ENCODE measurements at places on chromosomes 7 and 10. TPM values are rescaled to one million over a fixed set of nuclear protein-coding genes. Genes with fewer than 3 reads are reported as not detected.

DNA sequence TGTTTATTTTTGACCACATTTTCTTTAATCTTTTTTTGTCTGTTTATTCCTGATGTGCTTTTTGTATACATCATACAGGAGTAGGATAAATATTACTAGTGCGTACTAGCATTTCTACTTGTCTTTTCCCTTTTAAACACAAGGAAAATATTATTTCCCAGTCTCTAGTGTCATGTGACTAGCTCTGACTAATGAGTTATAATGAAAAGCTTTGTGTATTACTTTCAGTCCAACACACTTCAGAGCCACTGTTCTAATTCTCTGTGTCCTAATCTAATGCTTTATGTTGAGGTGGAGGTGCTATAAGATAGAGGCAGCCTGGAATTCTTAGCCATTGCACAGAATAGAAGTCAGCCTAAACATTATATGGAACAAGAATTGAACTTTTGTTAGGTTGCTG, 65.0 kb upstream of the RAB18 start:
- no peaks in the 10 kb centered on the region for H3K36me3 ChIP-seq
- H3K4me1 ChIP-seq: no peaks in the 10 kb centered on the region
- DNase-seq: no peak
- H3K27me3 ChIP-seq: peaks cover 2% of the 10 kb centered on the region
- H3K4me3 ChIP-seq: no peak overlapping the region

DNA sequence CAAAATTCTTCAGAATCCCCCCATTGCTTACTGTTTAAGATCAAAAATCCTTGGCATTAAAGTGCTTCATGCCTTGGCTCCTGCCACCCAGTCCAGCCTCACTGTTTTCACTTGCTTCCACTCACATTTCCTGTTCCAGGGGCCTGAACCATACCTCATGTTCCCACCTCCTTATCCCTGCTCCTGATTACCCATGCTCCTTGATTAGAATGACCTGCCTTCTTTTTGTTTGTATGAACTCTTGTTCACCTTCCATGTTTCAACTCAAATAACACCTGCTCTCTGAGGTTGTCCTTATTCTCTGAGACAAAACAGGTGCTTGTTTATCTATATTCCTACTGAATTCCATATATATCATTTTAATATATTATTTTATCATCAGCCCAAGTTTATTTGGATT, 77.1 kb upstream of the VSTM2A start:
- no peaks in the 10 kb centered on the region for H3K27me3 ChIP-seq
- H3K4me3 ChIP-seq: no peak overlapping the region
- H3K4me1 ChIP-seq: no peaks in the 10 kb centered on the region

GRCh38 chr10:26837139-26837538, 23.6 kb downstream of the ABI1 start:
- H3K4me3 ChIP-seq: no peak overlapping the region
- no peak overlapping the region for H3K27ac ChIP-seq
- H3K27me3 ChIP-seq: no peaks in the 10 kb centered on the region
- DNase-seq: no peak

- no peaks in the 10 kb centered on the region for H3K27me3 ChIP-seq
- no peak overlapping the region for H3K27ac ChIP-seq
- no peak for DNase-seq
- H3K36me3 ChIP-seq: no peaks in the 10 kb centered on the region
These were observed 26.4 kb downstream of the PRF1 start for GRCh38 chr10:70575874-70576802.

DNA sequence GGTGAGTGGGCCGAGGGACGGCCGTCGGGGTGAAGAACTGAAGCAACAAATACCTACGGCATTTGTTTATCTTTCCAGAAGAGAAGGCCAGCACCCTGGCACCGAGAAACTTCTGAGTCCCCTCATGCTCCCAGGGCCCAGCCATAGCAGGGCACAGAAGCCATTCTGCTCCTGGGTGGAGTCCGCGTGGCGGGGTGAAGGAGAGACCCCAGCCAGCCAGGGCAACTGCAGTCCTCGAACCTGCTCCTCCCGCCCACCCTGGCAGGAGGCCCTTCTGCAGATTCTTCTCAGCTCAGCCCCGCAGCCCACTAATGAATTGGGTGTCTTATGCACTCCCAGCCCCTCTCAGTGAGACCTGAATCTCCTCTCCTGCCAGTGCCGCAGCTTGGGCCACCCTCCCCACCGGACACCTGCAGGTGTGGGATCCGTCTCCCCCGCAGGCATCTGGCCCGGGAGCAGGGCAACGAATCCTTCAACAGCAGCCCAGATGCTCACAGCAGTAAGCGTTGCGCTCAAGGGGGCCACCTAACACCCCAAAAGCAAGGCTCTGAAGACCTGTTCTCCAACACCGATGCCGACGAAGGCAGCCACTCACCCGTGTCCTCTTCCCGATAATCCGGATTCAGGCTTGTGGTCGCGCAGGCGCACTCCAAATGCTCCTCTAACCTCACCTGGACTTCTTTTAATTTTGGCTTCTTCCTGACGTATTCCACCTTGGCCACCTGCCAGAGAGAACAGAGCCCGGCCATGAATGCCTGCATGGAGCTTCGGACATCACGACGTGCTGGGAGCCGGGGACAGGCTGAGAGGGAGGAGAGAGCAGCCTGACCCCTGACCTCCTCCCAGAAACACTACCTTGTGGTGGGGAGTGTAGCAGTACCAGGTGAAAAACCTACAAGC, 18.9 kb downstream of the PDGFA start:
- no peaks in the 10 kb centered on the region for H3K27me3 ChIP-seq
- no peak overlapping the region for H3K4me3 ChIP-seq
- no peak for DNase-seq
- H3K36me3 ChIP-seq: peaks cover 73% of the 10 kb centered on the region
- H3K27ac ChIP-seq: peak overlapping the region; percentile 99
- peaks cover 55% of the 10 kb centered on the region for H3K4me1 ChIP-seq

DNA sequence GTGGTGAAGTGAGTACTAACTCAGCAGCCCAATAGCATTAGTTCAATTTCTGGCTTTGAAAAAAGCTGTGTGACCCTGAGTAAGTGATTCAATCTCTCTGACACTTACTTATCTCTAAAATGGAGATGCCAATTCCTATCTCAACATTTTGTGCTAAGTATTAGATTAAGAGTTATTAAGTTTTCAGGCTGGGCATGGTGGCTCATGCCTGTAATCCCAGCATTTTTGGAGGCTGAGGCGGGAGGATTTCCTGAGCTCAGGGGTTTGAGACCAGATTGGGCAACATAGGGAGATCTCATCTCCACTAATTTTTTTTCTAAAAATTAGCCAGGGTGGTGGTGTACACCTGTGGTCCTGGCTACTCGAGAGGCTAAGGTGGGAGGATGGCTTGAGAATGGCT, 109.5 kb downstream of the PRTFDC1 start:
- no peak overlapping the region for H3K4me3 ChIP-seq
- no peaks in the 10 kb centered on the region for H3K4me1 ChIP-seq
- DNase-seq: no peak
- H3K36me3 ChIP-seq: no peaks in the 10 kb centered on the region

DNA sequence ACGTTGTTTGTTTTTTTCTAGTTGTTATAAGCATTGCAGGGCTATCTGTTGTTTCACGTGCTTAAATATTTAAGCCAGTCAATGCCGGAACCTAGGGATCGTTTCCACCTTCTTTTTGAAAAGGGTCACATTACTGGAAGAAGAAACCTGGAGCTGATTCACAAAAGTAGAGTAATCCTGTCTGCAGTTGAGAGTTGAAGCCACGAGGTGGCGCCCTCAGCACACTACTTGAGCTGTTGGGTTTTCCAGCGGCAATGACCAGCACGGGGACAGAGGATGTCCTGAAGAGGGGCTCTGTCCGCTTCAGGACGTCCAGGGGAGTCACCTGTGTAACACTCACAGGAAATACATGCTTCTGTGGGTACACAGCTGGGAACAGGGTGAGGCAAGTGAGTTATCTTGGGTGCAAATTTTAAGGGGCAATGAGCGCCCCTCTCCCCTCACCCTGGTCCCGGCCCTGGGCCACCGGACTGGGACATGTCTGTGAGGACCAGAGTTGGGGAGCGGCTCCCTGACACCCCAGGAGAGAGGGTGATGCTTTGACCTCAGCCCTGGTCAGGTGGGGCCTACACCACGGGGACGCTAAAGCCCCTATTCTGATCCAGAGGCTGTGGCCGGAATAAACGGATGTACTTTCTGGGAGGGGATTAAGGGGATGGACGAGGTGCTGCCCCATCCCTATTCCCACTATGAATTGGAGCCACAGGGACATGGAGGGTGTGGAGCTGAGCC, 26.3 kb upstream of the WDFY4 start:
- no peak overlapping the region for H3K27ac ChIP-seq
- DNase-seq: peak; percentile 41
- no peaks in the 10 kb centered on the region for H3K36me3 ChIP-seq
- H3K4me1 ChIP-seq: peaks cover 11% of the 10 kb centered on the region
- no peak overlapping the region for H3K4me3 ChIP-seq

SPDYE18 gene
- 1.2 TPM for polyA plus RNA-seq

DNA sequence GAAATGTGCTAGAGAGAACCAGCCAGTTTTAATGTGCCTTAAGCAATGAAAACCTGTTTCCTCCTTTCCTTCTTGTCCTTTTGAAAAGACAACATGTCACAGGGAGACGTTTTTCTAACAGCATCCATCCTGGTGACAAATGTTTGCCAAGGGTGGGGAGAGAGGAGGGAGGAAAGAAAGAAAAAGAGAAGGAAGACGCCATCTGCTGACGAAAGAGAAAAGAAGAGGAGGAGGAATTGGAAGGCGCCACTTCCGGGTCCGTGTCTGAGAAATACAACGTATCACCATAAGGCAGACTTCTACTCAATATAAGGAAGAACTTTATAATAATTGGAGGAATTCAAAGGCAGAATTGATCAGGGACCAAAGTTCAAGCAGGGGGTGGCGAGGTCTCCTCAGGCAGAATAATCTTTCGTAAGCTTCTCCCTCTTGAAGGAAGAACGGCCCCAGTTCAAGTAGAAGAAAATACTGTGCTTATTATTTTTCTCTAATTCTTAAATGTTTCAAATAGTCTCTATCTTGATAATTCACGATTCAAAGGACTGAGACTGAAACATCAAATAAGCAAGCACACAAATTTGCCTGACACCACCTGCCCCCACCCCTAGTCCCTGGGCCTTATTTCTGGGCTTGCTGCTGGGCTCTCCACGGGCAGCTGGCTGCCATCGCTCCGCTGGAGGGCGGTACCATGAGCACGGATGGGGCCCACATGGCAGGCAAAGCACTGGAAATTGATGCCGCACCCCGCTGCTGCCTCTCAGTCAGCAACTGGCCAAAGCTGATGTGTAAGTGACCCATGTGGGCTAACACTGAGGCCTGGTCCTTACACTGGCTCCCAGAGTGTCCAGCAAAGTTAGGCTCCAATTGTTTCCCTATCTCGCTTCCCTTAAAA, 273.7 kb upstream of the KLF14 start:
- no peak overlapping the region for H3K4me3 ChIP-seq
- no peak overlapping the region for H3K27ac ChIP-seq
- H3K27me3 ChIP-seq: no peaks in the 10 kb centered on the region

VAX1 gene
- not detected for polyA plus RNA-seq

DNA sequence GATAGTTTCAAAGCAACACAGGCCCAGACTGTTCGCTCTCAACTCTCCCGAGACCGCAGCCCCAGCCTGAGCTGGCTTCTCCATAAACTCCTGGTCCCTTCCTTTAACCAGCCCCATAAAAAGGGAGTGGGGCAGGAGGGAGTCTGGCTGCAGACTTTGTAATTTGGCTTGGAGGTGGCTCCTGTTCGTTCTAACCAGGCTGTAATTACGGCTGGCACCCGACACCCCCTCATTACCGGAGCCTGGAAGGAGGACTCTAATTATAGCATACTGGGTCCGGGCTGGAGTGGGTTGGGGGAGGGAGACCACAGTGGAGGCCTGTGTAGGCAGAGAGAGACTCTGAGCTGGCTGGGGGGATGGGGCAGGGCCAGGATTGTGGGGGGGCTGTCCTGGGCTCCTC, 49.7 kb downstream of the UNC5B start:
- no peaks in the 10 kb centered on the region for H3K36me3 ChIP-seq
- peaks cover 18% of the 10 kb centered on the region for H3K4me1 ChIP-seq
- DNase-seq: no peak

Measured in large intestine (tissue), 12 donors.